Fibroblast of skin of right biceps (primary cell): ENCODE measurements at places on chromosomes 7 and 10.
A peak's percentile ranks its signal among the peaks of the same experiment; 100 is the strongest.

DNA sequence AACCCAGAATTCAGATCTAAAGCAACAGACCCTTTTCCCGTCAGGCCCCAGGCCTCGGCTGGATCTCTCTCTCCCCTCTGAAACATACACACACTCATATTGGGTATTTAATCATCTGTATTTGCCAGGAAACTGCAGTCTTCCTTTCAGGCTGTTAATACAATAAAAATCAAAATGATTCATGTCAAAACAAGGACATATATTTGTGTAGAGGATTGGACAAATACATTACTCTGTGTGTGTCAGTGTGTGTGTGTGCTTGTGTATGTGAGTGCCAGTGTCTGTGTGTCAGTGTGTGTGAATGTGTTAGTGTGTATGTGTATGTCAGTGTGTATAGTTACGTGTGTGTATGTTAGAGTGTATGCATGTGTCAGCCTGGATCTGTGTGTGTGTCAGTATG, 90.8 kb downstream of the JCAD start:
- no peak for DNase-seq

GRCh38 chr10:111973306-111973705, 210.3 kb downstream of the GPAM start:
- peak; percentile 61 for DNase-seq

- no peak for DNase-seq
These were observed 170.1 kb downstream of the MAD1L1 start for GRCh38 chr7:2062648-2063047.

- DNase-seq = no peak
These were observed 12.2 kb upstream of the CHST15 start for GRCh38 chr10:124105594-124105993.

GRCh38 chr7:45703373-45703821, 129.2 kb downstream of the ADCY1 start:
- DNase-seq = no peak

- no peak for DNase-seq
These were observed 32.9 kb downstream of the ZCCHC24 start for GRCh38 chr10:79412516-79412915.

DNA sequence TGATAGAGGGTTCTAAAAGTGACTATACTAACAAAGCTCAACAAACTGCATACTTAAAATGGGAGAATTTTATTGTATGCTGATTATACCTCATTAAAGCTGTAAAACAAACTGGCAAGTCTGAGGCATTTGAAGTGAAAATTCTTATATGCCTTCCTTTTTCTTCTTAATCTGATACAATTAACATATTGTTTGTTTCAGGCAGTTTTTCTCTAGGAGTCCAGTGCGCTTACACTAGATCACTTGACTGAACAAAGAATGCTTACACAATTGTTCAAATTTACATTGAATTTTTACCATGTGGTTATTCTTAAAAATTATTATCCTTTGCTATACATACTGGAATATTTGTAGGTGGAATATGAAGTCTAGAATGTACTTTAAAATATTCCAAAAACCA, 89.0 kb downstream of the GLCCI1 start:
- DNase-seq = no peak

- DNase-seq = no peak
These were observed 130.5 kb downstream of the LHPP start for GRCh38 chr10:124592101-124592500.

DNA sequence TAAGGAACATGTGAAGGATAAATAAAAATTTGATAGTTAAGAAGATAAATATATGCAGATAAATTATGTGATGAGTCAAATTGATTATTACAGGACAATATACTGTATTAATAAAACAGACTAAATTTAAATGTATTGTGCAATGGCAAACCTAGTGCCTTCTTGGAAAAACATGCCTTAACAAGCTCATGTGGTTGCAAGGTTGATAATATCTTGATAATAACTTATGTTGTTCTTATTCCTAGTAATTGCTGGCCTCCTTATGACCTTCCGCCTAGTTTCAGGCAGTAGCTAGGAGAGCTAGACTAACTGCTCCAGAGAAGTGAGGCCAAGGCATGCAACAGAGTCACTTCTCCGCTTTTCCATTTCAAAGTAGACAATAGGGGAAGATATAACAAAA, 7.6 kb upstream of the RAB11FIP2 start:
- DNase-seq = no peak

- DNase-seq = no peak
These were observed 207.7 kb upstream of the TEX47 start for GRCh38 chr7:89002981-89003956.

DNA sequence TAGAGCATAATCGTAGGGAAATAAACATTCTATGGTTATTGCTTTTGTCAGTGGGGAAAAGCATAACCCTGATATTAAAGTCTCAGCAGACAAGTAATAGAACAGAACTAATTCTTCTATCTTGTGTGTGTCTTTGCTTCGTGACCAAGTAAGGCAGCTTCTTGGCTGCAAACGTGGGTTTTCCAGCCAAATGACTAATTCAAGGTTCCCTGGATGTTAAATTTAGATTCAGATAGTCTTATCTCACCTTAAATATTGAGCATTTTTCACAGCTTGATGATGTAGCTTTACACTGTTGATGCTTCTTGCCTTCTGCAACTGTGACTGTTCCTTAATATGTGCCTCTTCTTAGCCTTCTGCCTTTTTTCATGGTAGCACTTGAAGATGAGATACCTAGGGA, 113.0 kb downstream of the EXOC4 start:
- DNase-seq = peak; percentile 54

GRCh38 chr7:124113045-124113444, 80.2 kb upstream of the TMEM229A start:
- DNase-seq = no peak

GRCh38 chr7:24979470-24979862, 512 bp downstream of the OSBPL3 start:
- peak; percentile 70 for DNase-seq

DNA sequence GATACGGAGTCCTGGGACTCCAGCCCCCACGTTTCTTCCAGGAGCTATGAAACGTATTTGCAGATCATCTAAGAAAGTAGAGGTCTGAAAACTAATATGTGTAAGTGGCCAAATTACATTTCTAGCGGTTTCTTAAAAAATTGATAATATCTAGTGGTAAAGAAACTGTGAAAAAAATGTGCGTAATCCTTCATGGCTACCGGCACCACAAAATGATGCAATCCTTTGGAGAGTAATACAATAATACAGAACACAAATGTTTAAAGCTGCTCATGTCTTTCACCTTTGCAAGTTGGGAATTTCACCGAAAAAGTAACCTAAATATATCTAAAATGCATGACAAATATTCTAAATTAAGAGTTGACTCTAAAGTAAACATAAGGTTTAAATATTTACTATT, 742.1 kb downstream of the GRID1 start:
- DNase-seq = no peak

DNA sequence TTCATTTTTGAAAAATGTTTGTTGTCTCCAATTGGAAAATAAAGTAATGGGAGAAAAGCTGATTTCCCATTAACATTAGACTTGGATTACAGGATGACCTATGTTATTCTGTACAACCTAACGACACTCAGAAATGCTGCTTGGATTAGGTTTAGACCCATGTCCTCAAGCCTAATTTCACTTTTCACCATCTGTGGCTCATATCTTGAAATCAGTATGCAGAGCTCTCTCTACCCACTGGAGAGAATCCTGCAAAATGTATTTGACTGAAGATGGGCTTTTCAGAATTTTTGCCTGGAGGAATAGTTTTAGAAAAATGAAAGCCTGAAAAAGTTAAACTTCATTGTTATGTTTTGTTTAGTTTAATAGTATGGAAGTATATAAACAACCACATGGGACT, 63.8 kb downstream of the SLC13A1 start:
- DNase-seq = no peak

DNA sequence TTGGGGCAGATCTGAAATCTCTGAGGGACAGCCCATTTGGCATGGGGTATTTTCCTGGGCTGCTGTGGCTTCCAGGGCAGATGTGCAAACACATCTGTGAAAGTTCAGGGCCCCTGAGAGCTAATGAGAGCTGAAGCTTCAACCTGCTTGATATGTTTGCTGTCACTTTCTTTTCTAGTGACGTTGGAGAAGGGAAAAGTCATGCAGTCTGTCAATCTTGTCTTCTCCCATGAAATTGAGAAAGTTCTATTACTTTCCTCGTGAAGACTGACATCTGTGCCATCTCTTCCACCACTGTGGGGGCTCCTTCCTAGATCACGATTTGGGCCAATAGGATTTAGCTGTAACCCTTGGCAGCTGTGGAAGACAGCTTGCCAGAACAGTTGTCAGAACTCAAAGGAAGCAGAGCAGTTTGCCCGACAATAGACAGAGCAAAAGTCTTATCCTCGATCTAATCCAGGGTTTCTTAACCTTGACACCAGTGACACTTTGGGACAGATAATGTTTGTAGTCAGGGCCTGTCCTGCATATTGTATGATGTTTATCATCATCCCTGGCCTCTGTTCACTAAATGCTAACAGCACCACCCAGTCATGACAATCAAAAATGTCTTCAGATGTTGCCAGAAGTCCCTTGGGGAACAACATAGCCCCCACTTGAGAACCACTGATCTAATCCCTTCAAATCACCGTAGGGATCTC, 586.5 kb downstream of the LRMDA start:
- no peak for DNase-seq

DNA sequence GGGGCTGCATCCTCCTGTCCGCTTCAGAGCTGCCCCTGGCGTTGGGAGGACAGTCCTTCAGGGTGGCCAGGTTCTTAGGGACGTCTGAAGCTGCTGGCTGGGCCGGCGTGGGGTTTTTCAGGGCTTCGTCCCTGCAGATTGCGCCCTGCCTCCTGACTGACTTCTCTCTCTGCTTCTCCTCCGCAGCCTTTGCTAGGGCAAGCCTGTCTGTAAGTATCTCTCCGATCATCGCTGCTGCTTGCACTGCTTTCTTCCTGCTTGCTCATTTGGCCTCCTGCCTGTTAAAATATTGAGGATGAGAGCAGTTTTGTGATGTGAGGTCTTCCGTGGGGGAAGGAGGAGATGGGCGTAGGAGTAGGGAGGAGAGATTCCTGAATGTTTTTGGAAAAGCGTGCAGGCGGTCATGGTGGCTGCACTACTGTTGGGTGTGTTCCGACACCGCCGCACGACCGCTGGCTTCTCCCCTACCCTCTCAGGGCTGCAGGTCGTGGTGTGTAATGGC, 25.3 kb downstream of the PFKFB3 start:
- DNase-seq = peak; percentile 69

GRCh38 chr10:124654686-124655085, 89.5 kb downstream of the FAM53B start:
- no peak for DNase-seq

DNA sequence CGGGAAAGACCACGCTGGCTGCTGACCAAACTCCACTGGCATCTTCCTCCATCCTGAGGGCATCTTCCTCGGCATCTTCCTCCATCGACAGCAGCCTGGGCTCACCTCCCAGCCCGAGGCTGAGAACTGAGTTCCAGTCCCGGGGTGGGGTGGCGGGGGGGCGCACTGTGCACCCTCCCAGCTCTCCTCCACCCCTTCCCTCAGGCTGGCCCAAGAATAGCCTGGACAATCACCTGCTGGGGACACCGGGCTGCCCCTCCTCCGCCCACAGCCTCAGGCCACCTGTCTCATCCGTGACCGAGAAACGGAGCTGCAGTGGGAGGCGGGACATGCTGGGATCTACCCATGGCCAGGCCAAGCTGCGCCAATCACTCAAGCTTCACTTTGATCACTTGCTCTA, 37.2 kb downstream of the DIP2C start:
- no peak for DNase-seq

DNA sequence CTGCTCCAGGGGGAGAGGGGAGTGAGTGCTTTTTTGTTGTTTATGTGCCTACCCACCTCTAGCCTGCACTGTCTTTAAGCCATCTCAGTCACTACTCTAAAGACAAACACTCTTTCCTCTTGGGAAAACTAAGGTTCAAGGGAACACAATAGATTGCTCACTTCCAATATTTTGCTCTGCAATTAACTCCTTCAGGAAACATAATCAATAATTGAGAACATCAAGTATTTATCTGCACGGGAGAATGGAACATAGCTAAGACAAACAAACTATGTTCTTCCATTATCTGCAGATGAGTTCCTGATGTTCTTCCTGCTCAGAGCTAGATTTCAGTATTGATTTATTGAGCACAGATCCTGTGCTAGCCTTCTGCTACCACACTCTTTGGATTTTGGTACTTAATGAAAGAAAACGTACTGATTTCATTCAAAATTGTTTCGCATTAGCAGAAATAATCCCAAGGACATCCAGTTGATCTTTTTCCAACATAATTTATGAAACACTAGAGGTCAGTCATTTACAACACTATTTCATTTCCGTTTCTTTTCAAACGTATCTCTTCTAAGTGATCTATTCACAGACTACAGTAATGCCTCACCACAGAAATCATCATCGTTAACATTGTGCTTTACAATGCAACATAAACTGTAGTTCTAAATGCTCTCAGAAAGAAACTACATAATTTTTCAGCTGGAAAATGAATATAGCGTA, 8.3 kb downstream of the NEBL start:
- no peak for DNase-seq

DNA sequence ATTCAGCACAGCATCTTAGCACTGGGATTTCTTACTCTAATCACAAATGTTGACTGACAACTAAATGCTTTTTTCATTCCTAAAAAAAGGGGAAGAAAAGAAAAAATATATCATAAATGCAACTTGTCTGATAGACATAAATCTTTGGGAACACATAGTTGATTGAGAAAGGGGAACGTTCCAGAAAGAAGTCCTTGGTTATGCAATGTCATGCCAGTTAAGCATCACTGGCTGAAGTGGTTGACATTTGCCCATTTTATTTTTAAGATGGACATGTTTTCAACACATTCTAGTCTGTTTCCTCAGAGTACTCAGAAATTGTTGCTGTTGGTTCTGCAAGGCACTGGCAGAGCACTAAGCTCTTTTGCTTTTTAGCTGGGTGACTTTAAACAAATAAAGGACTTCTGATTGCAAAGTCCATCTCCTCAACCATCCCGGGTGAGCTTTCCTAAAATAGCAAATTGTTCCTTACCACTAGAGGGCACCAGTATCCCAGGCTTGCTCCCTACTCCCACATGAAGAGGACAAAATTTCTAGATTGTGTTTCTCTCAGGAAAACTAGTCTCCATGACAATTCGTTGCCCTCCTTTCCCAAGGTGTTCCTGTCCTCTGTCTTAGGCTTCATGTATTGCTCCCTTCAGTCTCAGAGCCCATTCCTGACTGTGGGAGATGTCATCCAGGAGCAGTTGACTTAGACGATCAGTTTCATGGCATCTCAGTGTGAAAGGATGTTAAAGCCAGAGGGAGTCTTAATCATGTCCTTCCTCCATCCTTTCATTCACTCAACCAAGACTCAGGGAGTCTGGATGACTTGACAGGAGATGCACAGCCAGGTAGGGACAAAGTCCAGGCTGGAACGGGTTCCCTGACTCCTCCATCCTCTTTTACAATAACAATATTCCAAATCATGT, 23.9 kb downstream of the OPALIN start:
- DNase-seq = peak; percentile 22

GRCh38 chr10:112519133-112519761, 72.2 kb downstream of the VTI1A start:
- no peak for DNase-seq

- DNase-seq = peak; percentile 50
These were observed 13.8 kb upstream of the MPP7 start for GRCh38 chr10:28316696-28317095.

- DNase-seq = no peak
These were observed 52.5 kb downstream of the WNT2 start for GRCh38 chr7:117270371-117270770.

- no peak for DNase-seq
These were observed 4.1 kb downstream of the PRKAG2 start for GRCh38 chr7:151872531-151873401.
